ENCODE measurements at places on chromosomes 12 and 14.

GRCh38 chr12:95982602-95983001 lies 13.5 kb downstream of the HAL start:
- DNase-seq = no peak

- DNase-seq = no peak
Observed at GRCh38 chr12:55226523-55226922, 5.7 kb downstream of the OR10A7 start.

DNA sequence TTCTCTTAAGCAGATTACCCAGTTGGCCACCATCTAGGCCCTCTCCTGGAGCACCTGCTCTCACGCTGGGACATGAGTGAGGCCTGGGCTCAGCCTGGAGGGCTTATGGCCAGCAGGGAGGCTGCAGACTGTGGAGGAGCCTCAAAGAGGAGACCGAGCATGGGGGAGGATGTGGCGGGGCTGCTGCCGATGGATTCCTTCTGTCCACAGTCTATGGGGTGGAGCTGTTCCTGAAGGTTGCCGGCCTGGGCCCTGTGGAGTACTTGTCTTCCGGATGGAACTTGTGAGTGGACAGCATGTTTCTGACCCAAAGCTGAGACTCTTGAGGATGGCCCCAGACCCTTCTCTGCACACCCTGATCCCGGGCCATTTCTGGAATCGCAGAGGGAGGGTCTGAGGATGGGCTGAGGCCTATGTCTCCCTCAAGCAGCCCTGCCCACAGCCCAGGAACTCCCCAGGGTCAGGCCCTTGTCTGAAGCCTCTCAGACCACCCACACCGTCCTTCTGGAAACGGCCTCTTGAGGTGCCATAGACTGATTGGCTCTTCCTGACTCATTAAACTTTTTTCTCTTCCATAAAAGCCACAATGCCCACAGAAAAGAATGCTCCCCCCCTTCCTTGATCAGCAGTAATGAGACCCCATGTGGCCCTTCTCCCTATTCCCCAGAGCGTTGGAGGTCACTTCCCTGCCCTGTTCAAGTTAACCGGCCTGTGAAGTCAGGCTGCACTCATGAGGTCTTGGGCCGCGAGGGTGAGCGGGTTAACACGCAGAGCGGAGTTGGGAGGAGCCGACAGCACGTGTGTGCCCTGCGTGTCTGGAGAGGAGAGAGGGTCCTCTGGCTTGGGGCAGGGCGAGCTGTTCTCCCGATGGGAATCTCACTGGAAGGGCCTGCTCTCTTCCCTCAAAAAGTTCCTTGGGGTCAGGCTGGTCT lies 49.0 kb downstream of the SLC8B1 start:
- no peak for DNase-seq

- no peak for DNase-seq
Observed at GRCh38 chr12:7123806-7124522, 4.7 kb downstream of the RBP5 start.

GRCh38 chr12:7645395-7646177 lies 20.1 kb downstream of the APOBEC1 start:
- DNase-seq = peak; percentile 58

DNA sequence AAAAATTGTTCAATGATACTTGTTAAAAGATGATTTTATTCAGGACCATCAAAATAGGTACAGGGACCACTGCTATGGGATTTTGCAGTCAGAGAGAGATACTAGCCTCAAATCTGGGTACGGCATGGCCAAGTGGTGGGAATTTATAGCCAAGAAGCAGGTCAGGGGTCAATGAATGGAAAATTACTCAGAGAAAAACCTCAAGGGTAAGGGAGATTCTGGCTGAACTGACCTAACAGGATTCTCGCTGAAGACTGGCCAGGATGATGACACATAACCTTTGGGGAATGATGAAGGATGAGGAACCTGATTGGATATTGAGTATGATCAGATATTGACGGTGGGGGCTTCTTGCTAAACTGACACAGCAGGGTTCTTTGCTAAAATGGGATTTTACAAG lies 32.7 kb downstream of the DEPDC4 start:
- DNase-seq = no peak

- no peak for DNase-seq
Observed at GRCh38 chr12:53987787-53988230, 2.9 kb downstream of the HOXC10 start.
